Omental fat pad (tissue), 4 donors: ENCODE measurements at places on chromosomes 11 and 22. TPM values are rescaled to one million over a fixed set of nuclear protein-coding genes. Genes with fewer than 3 reads are reported as not detected.

Gene CREB3L1
- total RNA-seq = 0.94 TPM

Gene XNDC1N
- 4.7 TPM for total RNA-seq

Gene OR52E8
- not detected for total RNA-seq

Gene ZP1
- total RNA-seq = not detected

Gene IGLL1
- not detected for total RNA-seq

Gene SPI1
- total RNA-seq = 25.0 TPM

Gene OR5A1
- not detected for total RNA-seq

Gene POU2AF1
- total RNA-seq = 1.9 TPM

Gene NLRP6
- 0.84 TPM for total RNA-seq

Gene MMP8
- total RNA-seq = 1.0 TPM

Gene NDUFS8
- total RNA-seq = 155 TPM

Gene TMEM123
- total RNA-seq = 106 TPM

Gene PHOX2A
- total RNA-seq = not detected

Gene ABCG4
- not detected for total RNA-seq

Gene CRY2
- 61.5 TPM for total RNA-seq

Gene KCNQ1OT1
- 9.7 TPM for total RNA-seq

Gene OR2D2
- 1.1 TPM for total RNA-seq
